ENCODE measurements at places on chromosomes 11 and 22.

- peaks cover 20% of the 10 kb centered on the region for H3K27me3 ChIP-seq
- H3K4me1 ChIP-seq: no peaks in the 10 kb centered on the region
- H3K36me3 ChIP-seq: no peaks in the 10 kb centered on the region
- no peak for DNase-seq
- no peak overlapping the region for H3K4me3 ChIP-seq
Observed at GRCh38 chr11:83355391-83355790, 69.2 kb upstream of the CCDC90B start.

DNA sequence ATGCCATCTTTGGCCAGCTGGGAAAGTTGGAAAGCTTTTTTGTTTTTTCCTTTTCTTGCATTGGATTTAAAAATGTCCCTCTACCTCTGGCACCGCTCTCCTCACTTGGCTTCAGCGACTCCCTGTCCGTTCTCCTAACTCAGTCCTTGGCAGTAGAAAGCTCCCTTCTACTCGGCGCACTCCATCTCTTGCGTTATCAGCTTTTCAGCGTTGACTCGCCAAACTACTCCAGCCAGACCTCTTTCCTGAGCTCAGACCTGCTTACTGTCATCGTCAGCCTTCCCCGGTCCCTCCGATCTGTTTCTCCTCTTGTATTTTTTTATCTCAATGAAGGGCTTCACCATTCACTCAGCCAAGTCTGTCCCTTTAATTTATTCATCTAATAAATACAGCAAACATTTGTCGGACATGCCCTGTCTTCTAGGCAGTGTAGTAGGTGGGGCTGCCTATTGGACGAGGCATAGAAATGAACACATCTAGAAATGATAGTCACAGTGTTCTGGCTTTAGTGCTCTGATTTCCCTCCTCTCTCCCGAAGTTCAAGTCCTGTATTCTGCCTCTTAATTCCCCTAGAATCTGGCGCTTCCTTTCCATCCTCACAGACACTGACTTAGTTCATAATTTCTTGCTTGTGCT, 839 bp downstream of the CEP164 start:
- H3K27me3 ChIP-seq: no peaks in the 10 kb centered on the region
- H3K27ac ChIP-seq: no peak overlapping the region
- H3K4me3 ChIP-seq: no peak overlapping the region
- H3K36me3 ChIP-seq: no peaks in the 10 kb centered on the region
- DNase-seq: no peak

DNA sequence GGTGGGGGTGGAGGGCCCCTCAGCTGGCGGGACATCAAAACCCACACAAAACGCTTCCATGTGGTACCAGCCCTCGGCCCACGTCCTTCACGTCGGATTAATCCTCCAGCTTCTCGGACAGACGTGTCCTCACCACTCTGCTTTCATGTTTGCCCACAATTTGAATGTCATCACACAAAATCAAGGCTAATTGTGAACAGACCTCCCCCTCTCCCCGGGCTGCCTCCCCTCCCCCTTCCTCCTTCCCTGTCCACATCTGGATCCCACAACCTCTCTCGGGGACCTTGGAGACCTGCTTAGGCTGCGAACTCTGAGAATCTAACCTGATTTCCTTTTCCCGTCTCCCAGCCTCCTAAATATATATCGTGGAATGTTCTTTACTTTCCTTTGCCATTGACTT, 262.9 kb downstream of the MN1 start:
- no peaks in the 10 kb centered on the region for H3K4me1 ChIP-seq
- H3K27ac ChIP-seq: no peak overlapping the region
- no peaks in the 10 kb centered on the region for H3K36me3 ChIP-seq
- no peak for DNase-seq

DNA sequence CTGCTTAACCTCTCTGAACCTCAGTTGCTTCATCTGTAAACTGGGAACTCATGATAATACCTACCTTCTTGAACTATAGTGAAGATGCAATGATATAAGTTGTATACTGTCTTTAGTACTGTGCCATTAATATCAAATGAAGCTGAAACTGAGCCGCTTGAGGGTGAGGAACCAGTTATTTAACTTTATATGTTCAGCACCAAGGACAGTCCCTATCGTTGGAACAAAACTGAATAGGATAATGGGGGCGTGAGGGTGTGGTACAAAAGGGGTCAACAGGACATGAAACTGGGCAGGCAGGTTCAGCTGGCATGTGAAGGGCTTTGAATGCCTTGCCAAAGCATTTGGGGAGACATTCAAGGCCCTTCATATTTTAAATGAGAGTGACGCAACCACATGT, 112.6 kb downstream of the C11orf91 start:
- no peaks in the 10 kb centered on the region for H3K27me3 ChIP-seq
- no peak overlapping the region for H3K4me3 ChIP-seq
- no peaks in the 10 kb centered on the region for H3K4me1 ChIP-seq
- no peak overlapping the region for H3K27ac ChIP-seq
- DNase-seq: no peak

GRCh38 chr11:47928426-47928825, 51.9 kb upstream of the PTPRJ start:
- no peak overlapping the region for H3K27ac ChIP-seq
- no peak overlapping the region for H3K4me3 ChIP-seq
- DNase-seq: no peak
- H3K36me3 ChIP-seq: peaks cover 6% of the 10 kb centered on the region
- H3K4me1 ChIP-seq: peaks cover 20% of the 10 kb centered on the region

- no peaks in the 10 kb centered on the region for H3K4me1 ChIP-seq
- H3K27me3 ChIP-seq: peaks cover 33% of the 10 kb centered on the region
- H3K36me3 ChIP-seq: no peaks in the 10 kb centered on the region
- H3K4me3 ChIP-seq: no peak overlapping the region
- H3K27ac ChIP-seq: no peak overlapping the region
- DNase-seq: no peak
Observed at GRCh38 chr11:133825156-133825555, 20.2 kb downstream of the SPATA19 start.

GRCh38 chr22:26514419-26515161, 2.3 kb upstream of the TFIP11 start:
- H3K36me3 ChIP-seq: peaks cover 39% of the 10 kb centered on the region
- no peak overlapping the region for H3K4me3 ChIP-seq
- DNase-seq: no peak
- no peaks in the 10 kb centered on the region for H3K27me3 ChIP-seq
- peak overlapping the region; percentile 99 for H3K27ac ChIP-seq
- H3K4me1 ChIP-seq: peaks cover 13% of the 10 kb centered on the region

DNA sequence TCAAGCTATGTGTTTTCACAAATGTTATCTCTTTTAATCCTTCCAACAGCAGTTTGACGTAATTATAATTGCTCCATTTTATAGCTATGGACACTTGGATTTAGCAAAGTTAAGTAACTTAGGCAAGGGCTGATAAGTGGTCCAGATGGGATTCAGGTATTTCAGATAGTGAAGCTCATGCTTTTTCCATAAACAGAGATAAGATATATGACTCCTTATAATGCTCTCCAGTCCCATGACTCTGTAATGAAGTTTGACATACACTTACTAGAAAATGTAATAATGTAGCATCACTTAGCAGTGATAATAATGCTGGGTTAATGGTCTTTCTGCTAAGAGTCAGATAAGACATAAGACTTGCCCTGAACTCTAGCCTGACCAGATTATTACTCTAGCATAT, 892.1 kb downstream of the LRRC4C start:
- no peaks in the 10 kb centered on the region for H3K27me3 ChIP-seq
- no peaks in the 10 kb centered on the region for H3K36me3 ChIP-seq
- no peak for DNase-seq

DNA sequence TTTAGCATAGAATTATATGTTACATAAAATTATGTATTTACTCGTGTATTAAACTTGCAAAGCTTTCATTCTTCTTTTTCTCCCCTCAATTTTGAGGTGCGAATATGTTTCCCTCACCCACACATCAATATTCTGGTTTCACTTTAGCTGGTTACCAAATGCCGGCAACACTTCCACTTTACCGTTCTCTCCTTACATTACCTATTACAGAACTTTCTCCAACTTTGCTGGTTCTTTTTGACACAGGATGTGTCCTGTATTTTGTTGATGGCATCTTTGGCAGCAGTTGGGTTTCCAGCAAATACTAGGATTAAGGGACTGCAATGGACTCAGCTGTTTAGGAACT, 84.9 kb downstream of the PRR5L start:
- no peak overlapping the region for H3K27ac ChIP-seq
- no peaks in the 10 kb centered on the region for H3K36me3 ChIP-seq
- peaks cover 7% of the 10 kb centered on the region for H3K4me1 ChIP-seq

GRCh38 chr11:65569164-65569972, 909 bp upstream of the ZNRD2 start:
- H3K4me3 ChIP-seq: peak overlapping the region; percentile 79
- peak overlapping the region; percentile 88 for H3K27ac ChIP-seq
- H3K36me3 ChIP-seq: peaks cover 63% of the 10 kb centered on the region
- no peak for DNase-seq

DNA sequence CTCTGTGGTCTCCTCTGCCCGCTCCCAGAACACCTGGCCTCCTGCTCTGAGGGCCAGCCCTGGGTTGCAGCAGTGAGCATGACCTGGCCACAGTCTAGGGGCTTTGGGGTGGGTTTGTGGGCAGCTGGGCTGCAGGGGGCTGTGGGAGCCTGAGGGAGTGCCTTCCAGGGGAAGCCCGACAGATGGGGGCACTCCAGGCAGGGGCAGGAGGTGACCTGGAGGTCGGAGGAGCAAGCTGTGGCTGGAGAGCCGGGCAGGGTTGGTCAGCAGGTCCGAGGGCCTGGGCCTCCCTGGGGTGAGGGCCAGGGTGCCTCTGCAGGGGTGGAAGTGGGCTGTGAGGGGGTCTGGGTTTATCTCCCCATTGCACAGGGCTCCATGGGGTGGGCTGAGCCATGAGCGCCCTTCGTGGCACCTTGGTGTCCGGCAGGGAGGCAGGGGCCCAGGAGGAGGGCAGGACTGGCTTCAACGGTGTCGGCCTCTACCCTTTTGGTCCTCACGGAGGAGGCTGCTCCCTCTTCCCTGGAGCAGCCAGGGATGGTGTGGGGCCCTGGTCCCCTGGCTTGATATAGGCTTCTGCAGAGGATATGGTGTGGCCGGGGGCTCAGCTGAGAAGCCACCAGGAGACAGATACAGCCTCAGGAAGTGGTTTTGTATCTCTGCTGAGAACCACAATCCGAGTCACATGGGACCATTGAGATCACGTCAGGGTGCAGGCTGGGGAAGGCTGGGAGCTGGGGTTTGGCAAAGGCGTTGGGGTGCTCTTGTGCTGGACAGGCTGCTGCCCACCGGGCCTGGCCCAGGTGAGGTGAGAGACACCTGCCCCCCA, 22.3 kb downstream of the KCNQ1 start:
- H3K4me3 ChIP-seq: no peak overlapping the region
- H3K27ac ChIP-seq: no peak overlapping the region
- H3K27me3 ChIP-seq: no peaks in the 10 kb centered on the region
- H3K36me3 ChIP-seq: no peaks in the 10 kb centered on the region
- H3K4me1 ChIP-seq: peaks cover 12% of the 10 kb centered on the region

- peaks cover 15% of the 10 kb centered on the region for H3K36me3 ChIP-seq
- DNase-seq: no peak
- no peak overlapping the region for H3K4me3 ChIP-seq
- H3K27ac ChIP-seq: no peak overlapping the region
Observed at GRCh38 chr11:119172513-119172912, 4.0 kb downstream of the NLRX1 start.

DNA sequence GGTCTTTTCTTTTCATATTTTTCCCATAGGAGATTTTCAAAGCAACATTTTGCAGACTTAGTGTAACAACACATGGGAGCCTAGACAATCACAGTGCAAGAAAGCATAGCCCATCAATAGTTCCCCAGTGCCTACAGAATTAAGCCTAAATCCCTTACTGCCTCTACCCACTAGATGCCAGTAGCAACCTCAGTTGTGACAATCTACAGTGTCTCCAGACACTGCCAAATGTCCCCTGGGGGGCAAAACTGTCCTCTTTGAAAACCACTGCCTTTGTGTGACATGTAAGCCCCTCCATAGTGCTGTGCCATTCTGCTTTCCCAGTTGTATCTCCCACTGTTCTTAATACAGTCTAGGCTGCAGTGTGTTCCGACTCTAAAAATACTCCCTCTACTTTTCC, 1329.0 kb downstream of the LRRC4C start:
- no peaks in the 10 kb centered on the region for H3K36me3 ChIP-seq
- no peak overlapping the region for H3K4me3 ChIP-seq
- no peak for DNase-seq
- no peaks in the 10 kb centered on the region for H3K27me3 ChIP-seq

DNA sequence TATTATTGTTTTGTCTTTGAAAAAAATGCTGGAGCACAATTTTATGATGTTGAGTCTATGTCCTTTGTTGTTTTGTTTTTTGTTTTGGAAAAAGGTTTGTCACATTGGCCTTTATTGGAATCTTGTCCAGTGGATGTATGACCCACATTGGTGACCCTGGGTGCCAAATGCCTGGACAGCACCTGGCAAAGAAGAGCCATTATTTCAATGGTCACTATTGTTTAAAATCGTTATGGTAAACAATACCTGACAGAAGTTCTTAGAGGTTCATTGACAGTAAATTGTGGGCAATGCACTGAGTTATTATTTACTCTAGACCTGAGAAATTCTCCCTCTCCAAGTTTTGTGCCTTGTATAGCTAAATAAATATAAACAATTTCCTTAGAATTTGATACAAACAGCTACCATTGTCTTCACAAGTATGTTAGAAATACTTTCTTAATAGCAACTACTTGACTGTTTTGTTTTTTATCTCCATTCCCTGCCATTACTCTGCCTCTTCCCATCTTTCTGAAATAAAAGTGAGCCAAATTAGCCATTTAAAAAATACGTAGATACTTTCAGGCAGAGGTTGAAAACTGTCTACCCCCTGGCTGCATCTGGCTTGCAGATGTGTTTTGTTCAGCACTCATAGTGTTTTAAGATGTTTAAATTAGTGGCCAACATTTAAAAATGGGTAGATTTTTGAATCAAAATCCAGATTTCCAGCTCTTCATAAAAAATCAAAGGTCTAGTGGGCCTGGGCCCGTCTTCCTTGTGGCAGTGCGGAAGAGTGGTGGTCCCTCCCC, 39.9 kb downstream of the BMAL1 start:
- no peak overlapping the region for H3K27ac ChIP-seq
- DNase-seq: no peak
- no peaks in the 10 kb centered on the region for H3K4me1 ChIP-seq
- H3K27me3 ChIP-seq: no peaks in the 10 kb centered on the region

GRCh38 chr11:5831196-5831829, 10.4 kb downstream of the OR52E6 start:
- no peaks in the 10 kb centered on the region for H3K36me3 ChIP-seq
- no peak overlapping the region for H3K27ac ChIP-seq
- H3K4me1 ChIP-seq: no peaks in the 10 kb centered on the region
- DNase-seq: no peak
- no peaks in the 10 kb centered on the region for H3K27me3 ChIP-seq
- no peak overlapping the region for H3K4me3 ChIP-seq

GRCh38 chr22:20509344-20510047, 2.1 kb downstream of the MED15 start:
- DNase-seq: peak; percentile 79
- H3K4me1 ChIP-seq: peaks cover 58% of the 10 kb centered on the region
- peak overlapping the region; percentile 79 for H3K4me3 ChIP-seq
- no peaks in the 10 kb centered on the region for H3K27me3 ChIP-seq
- H3K36me3 ChIP-seq: peaks cover 43% of the 10 kb centered on the region

- peak overlapping the region; percentile 29 for H3K4me3 ChIP-seq
- H3K27me3 ChIP-seq: peaks cover 100% of the 10 kb centered on the region
- H3K36me3 ChIP-seq: peaks cover 9% of the 10 kb centered on the region
- H3K4me1 ChIP-seq: peaks cover 21% of the 10 kb centered on the region
Observed at GRCh38 chr11:43574949-43575912, 105.3 kb upstream of the HSD17B12 start.

Data from Calu3 (cell line).